ENCODE measurements at places on chromosomes 6 and 20.

GRCh38 chr6:142810952-142811514 is 133.9 kb downstream of the HIVEP2 start:
- no peak for DNase-seq

DNA sequence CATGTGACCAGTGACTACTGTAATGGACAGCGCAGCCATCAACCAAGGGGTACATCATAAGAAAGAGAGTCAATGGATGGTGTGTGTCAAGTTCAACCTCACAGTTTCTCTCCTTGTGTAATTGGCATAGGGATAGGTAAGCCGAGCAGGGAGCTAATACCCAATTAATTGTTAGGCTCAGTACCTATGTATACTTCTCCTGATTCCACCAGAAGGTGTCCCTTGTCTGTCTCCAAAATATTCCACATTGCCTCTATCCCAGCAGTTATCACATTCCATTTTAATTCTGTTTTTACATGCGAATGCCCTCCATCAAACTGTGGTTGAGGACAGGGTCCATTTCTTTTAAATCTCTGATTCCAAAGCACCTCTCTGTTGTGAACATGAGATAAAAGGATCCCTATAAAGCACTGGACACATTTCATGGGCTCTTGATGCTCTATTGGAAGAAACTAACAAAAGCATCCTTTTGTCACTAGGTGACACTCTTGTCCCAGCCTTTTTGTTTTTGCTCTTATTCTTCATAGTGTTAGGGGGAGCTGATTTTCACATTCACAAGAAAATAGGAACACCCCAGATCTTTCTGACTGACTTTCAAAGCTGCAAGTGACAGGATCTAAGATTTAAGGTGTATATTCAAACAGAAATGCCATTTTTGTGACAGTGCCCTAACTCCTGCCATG is 38.9 kb downstream of the FBXO9 start:
- DNase-seq = no peak

DNA sequence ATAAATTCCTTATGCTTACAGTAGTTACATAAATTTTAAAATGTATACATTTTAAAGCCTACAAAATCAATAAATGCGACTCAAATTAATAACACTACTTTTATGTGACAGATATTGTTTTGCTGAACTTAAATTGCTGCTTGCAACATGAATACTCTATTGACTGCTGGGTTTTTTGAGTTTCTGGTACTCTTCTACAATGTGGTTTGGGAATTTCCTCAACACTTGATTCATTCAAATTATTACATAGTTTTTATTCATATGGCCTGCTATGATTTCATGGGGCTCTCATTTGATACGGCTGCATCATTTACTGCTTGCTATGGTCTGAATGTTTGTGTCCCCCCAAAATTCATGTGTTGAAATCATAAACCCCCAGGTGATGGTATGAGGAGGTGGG is 2.3 kb upstream of the TXLNB start:
- DNase-seq = no peak

GRCh38 chr6:87407561-87407900 is 241 bp upstream of the CFAP206 start:
- no peak for DNase-seq

GRCh38 chr20:48879612-48880245 is 41.8 kb upstream of the ARFGEF2 start:
- DNase-seq = no peak
